ENCODE measurements at places on chromosomes 12 and 14.

- no peaks in the 10 kb centered on the region for H3K4me1 ChIP-seq
- no peak overlapping the region for H3K4me3 ChIP-seq
- no peak for DNase-seq
- H3K27me3 ChIP-seq = no peaks in the 10 kb centered on the region
Measured at GRCh38 chr12:102005256-102005655, 56.5 kb downstream of the WASHC3 start.

GRCh38 chr12:127731657-127732056 lies 535.3 kb upstream of the TMEM132C start:
- no peaks in the 10 kb centered on the region for H3K4me1 ChIP-seq
- no peak overlapping the region for H3K4me3 ChIP-seq
- DNase-seq = no peak
- no peaks in the 10 kb centered on the region for H3K36me3 ChIP-seq
- no peak overlapping the region for H3K27ac ChIP-seq

GRCh38 chr14:44204061-44204835 lies 302.8 kb downstream of the FSCB start:
- H3K27ac ChIP-seq = no peak overlapping the region
- no peaks in the 10 kb centered on the region for H3K36me3 ChIP-seq
- H3K4me1 ChIP-seq = no peaks in the 10 kb centered on the region
- no peaks in the 10 kb centered on the region for H3K27me3 ChIP-seq
- no peak for DNase-seq

- H3K4me3 ChIP-seq = no peak overlapping the region
- no peaks in the 10 kb centered on the region for H3K4me1 ChIP-seq
- H3K36me3 ChIP-seq = no peaks in the 10 kb centered on the region
- H3K27ac ChIP-seq = no peak overlapping the region
Measured at GRCh38 chr12:132178801-132179401, 34.6 kb downstream of the NOC4L start.

DNA sequence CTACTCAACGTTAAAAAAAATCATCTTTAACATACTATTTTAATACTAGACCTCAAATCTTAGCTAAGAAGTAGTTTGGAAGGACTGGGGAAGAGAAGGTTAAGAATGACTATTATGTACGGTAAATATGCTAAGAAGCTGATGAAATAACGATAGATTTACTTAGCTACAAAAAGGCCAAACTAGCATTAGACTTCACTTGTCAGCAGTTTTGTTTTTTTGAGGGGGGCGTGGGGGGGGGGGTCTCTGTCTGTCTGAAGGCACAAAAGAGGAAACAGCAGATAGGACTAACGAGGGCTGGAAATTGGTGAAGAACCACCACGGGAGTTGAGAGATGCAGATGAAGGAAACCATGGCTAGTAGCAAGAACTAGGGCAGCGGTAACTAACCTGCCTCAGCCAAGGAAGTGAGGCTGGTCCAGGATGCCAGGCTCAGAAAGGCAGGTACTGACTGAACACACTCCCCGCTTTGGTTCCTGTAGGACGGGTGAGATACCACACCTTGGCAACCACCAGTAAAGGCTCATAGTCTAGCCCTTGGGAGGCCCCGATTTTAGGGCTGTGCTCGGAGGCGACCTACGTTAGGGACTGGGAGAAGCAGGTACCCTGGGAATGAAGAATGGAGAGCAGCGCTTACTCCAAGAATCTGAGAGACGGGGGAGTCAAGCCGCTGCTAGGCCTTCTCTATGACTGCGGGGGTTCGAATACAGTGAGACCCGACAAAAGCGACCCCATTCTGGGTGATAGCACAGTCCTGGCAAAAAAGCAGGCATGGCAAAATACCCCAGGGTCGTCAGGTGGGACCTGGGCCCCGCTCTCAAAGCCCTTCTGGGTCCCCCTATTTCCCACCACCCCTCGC lies 675 bp downstream of the NEDD8 start:
- peaks cover 28% of the 10 kb centered on the region for H3K36me3 ChIP-seq
- DNase-seq = no peak
- peaks cover 25% of the 10 kb centered on the region for H3K4me1 ChIP-seq
- no peaks in the 10 kb centered on the region for H3K27me3 ChIP-seq
- peak overlapping the region; percentile 91 for H3K27ac ChIP-seq

GRCh38 chr14:104644091-104644635 lies 39.6 kb upstream of the TMEM179 start:
- H3K27ac ChIP-seq = no peak overlapping the region
- DNase-seq = peak; percentile 39
- H3K4me3 ChIP-seq = no peak overlapping the region
- H3K4me1 ChIP-seq = no peaks in the 10 kb centered on the region
- H3K27me3 ChIP-seq = peaks cover 15% of the 10 kb centered on the region

- H3K36me3 ChIP-seq = peaks cover 4% of the 10 kb centered on the region
- peaks cover 4% of the 10 kb centered on the region for H3K4me1 ChIP-seq
- DNase-seq = no peak
- no peaks in the 10 kb centered on the region for H3K27me3 ChIP-seq
Measured at GRCh38 chr14:102826751-102827675, 49.8 kb downstream of the TRAF3 start.

- no peaks in the 10 kb centered on the region for H3K4me1 ChIP-seq
- no peaks in the 10 kb centered on the region for H3K36me3 ChIP-seq
- no peak overlapping the region for H3K27ac ChIP-seq
Measured at GRCh38 chr14:59455411-59455810, 9.8 kb downstream of the GPR135 start.

GRCh38 chr12:56257491-56258067 lies 605 bp downstream of the ANKRD52 start:
- peak overlapping the region; percentile 88 for H3K4me3 ChIP-seq
- H3K4me1 ChIP-seq = peaks cover 18% of the 10 kb centered on the region
- no peaks in the 10 kb centered on the region for H3K27me3 ChIP-seq
- H3K36me3 ChIP-seq = peaks cover 44% of the 10 kb centered on the region

DNA sequence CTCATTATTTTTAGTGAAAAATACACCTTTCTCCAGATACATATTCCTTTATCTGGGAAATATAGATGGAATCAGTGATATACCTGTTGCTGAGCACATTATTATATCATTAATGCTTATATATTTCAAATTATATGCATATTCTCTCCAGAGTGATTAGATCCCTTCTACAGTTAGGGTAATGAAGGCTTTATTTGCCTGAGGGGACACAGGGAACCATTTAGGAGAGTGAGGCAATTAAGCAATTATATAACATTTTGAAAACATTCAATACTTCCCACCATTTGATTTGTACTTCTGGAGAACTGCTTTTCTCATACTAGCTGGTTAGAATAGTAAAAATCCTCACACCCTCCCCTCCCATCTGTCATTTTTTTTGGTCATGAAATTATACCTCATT lies 212.8 kb upstream of the NOVA1 start:
- H3K36me3 ChIP-seq = no peaks in the 10 kb centered on the region
- no peaks in the 10 kb centered on the region for H3K27me3 ChIP-seq
- H3K27ac ChIP-seq = no peak overlapping the region

GRCh38 chr14:60662982-60663381 lies 13.7 kb upstream of the SIX1 start:
- no peak overlapping the region for H3K27ac ChIP-seq
- H3K4me1 ChIP-seq = peaks cover under 1% of the 10 kb centered on the region
- DNase-seq = no peak

GRCh38 chr12:46723629-46724419 lies 102.0 kb downstream of the SLC38A4 start:
- peaks cover 8% of the 10 kb centered on the region for H3K4me1 ChIP-seq
- no peak overlapping the region for H3K4me3 ChIP-seq
- no peaks in the 10 kb centered on the region for H3K27me3 ChIP-seq

DNA sequence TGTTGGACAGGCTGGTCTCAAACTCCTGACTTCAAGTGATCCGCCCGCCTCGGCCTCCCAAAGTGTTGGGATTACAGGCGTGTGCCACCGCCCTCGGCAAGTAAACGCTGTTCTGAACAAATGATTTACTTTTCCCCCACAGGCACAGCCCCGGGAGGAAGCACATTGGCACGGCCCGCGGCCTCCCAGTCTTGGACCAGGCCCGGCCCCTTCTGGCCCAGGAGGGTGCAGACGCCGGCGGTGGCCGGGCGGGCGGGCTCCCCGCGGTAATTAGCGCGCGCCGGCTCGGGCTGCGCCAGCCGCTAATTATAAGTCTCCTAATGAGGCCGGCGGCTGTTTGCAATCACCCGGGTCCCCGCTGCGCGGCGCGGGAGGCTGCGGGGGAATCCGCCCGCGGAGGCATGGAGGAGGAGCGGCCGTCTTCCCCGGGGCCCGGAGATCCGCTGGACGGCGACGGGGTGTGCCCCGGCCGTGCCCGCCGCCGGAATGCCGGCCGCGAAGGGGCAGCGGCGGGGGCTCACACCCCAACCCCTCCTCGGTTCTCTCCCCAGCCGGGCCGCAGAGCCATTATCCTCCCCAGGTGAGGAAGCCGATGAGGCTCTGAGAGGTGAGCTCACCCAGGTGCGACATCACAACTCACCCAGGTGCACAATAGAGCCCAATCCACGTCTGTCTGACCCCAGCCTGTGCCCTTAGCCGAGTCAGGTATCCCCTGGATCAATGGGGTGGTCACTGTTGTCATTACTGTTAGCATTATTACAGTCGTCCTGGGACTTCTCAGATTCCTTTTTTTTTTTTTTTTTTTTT lies 3.3 kb upstream of the POP5 start:
- peak overlapping the region; percentile 54 for H3K4me3 ChIP-seq
- peaks cover 4% of the 10 kb centered on the region for H3K36me3 ChIP-seq
- H3K27ac ChIP-seq = no peak overlapping the region
- peaks cover 21% of the 10 kb centered on the region for H3K4me1 ChIP-seq

DNA sequence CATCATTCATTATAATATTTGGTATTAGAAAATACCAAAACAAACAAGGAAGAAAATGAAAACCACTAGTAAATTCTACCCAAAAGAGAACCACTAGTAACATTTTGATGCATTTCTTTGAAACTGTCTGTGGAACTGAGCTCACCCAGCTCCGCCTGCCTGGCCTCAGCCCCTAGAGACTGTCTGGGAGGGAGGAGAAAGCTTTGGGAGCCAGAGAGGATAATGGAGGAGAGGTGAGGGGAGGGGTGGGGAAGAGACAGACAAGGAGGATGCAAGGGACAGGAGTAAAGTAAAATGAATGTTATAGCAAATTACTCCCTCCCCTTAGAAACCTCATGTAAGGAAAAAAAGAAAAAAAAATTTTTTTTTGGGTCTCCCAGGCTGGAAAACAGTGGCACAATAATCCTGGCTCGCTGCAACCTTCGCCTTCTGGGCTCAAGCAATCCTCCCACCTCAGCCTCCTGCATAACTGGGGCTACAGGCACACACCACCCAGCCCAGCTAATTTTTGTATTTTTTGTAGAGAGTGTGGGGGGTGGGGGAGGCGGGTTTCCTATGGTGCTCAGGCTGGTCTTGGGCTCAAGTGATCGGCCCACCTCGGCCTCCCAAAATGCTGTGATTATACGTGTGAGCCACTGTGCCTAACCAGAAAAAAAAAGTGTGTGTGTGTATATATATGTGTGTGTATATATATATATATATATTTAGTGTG lies 3.2 kb upstream of the MMP19 start:
- peaks cover 9% of the 10 kb centered on the region for H3K4me1 ChIP-seq
- no peak for DNase-seq
- no peak overlapping the region for H3K4me3 ChIP-seq
- H3K27ac ChIP-seq = no peak overlapping the region

GRCh38 chr12:13591059-13591458 lies 390.3 kb downstream of the GRIN2B start:
- H3K27ac ChIP-seq = no peak overlapping the region
- no peak overlapping the region for H3K4me3 ChIP-seq
- no peaks in the 10 kb centered on the region for H3K4me1 ChIP-seq

- peaks cover 57% of the 10 kb centered on the region for H3K4me1 ChIP-seq
- no peak for DNase-seq
- no peaks in the 10 kb centered on the region for H3K36me3 ChIP-seq
- no peak overlapping the region for H3K27ac ChIP-seq
Measured at GRCh38 chr12:106130474-106131113, 8.2 kb downstream of the NUAK1 start.

DNA sequence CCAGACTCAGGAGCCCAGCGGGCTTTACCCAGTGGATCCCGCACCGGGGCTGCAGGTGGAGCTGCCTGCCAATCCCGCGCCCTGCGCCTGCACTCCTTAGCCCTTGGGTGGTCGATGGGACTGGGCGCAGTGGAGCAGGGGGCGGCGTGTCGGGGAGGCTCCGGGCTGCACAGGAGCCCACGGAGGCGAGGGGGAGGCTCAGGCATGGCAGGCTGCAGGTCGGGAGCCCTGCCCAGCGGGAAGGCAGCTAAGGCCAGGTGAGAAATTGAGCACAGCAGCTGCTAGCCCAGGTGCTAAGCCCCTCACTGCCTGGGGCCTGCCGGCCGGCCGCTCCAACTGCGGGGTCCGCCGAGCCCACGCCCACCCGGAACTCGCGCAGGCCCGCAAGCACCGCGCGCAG lies 50.1 kb downstream of the RMST start:
- H3K36me3 ChIP-seq = no peaks in the 10 kb centered on the region
- no peak overlapping the region for H3K27ac ChIP-seq
- DNase-seq = no peak
- H3K4me3 ChIP-seq = no peak overlapping the region

DNA sequence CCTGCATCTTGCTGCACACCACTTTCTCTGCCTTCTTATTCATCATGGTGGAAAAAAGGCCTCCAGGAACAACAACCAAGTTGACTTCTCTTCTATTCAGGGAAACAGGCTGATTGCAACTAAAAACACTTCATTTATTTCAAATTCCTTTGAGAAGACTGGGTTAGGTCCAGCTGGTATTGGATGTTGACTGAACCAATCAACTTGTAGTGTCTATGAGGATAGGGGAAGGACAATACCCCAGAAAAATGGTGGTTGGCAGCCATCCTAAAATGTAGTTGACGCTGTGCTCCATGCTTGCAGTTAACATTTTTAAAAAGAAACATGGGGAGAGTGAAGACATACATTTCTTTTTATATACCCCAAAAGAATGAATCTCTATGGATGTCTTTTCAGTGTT lies 34.4 kb upstream of the CRADD start:
- no peak overlapping the region for H3K4me3 ChIP-seq
- H3K27ac ChIP-seq = no peak overlapping the region
- no peak for DNase-seq
- H3K27me3 ChIP-seq = no peaks in the 10 kb centered on the region
- no peaks in the 10 kb centered on the region for H3K36me3 ChIP-seq
- H3K4me1 ChIP-seq = peaks cover 3% of the 10 kb centered on the region

- H3K27ac ChIP-seq = no peak overlapping the region
- no peak overlapping the region for H3K4me3 ChIP-seq
- DNase-seq = no peak
- no peaks in the 10 kb centered on the region for H3K36me3 ChIP-seq
- no peaks in the 10 kb centered on the region for H3K27me3 ChIP-seq
Measured at GRCh38 chr14:33120341-33120740, 181.7 kb downstream of the NPAS3 start.

- no peaks in the 10 kb centered on the region for H3K36me3 ChIP-seq
- peaks cover 7% of the 10 kb centered on the region for H3K4me1 ChIP-seq
- H3K27me3 ChIP-seq = no peaks in the 10 kb centered on the region
- DNase-seq = no peak
- H3K27ac ChIP-seq = no peak overlapping the region
Measured at GRCh38 chr12:71155225-71155624, 2.6 kb downstream of the TSPAN8 start.

All from upper lobe of right lung (tissue), 1 donor.